ENCODE measurements at places on chromosomes 16 and 17.

GRCh38 chr17:7573324-7574080 is 5.9 kb upstream of the CD68 start:
- peak; percentile 82 for DNase-seq

GRCh38 chr17:73706858-73707257 is 62.6 kb upstream of the SDK2 start:
- no peak for DNase-seq

DNA sequence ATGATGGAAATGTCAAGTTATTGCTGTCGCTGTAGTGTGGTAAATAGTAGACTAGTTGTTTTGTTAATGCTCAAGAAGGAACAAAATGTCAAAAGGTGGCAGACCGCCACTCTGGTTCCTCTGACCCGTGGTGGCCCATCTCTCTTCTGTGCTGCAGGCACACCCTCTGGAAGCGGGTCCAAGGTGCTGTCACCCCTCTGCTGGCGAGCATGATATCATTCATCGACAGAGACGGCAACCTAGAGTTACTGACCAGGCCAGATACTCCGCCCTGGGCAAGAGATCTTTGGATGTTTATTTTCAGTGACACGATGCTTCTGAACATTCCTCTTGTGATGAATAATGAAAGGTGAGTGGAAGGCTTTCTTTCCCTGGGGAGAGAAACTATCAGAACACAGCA is 56.8 kb upstream of the ENDOV start:
- DNase-seq = no peak

GRCh38 chr16:75918109-75918508 is 191.8 kb upstream of the CPHXL start:
- DNase-seq = no peak

- DNase-seq = peak; percentile 52
Measured at GRCh38 chr16:89422905-89423630, 67.3 kb downstream of the ANKRD11 start.

GRCh38 chr16:68590201-68590994 is 51.3 kb downstream of the ZFP90 start:
- DNase-seq = peak; percentile 20

DNA sequence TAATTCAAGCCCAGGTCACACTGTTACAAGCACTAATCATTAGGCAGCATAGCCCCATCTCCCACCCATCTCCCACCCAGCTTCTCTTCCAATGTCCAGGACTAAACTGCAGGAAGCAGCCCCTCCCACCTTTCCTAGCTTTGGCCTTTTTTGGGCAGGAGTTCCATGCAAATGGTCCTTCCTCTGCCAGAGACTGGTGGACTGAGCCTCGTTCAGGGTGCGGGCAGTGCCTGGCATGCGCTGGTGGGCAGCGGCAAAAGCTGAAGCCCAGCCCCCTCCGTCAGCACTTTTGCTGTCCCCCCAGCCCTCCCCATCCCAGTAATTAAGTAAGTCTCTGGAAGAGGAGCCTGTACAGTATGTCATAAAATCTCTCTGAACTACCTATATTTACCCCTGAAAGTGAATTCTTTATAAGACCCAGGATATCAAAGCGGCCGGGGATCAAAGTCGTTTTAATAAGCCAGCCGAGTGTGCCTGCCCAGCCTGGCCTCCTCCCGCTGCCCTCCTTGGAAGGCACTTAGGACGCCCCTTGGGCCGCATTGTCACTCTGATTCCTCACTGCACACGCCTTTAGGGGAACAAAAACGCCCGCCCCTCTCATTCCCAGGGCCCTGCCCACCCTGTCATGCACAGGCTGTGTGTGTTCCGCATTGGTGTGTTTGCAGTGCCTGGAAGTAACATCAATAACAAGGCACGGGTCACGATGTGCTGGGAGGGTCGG is 109.9 kb downstream of the IRX5 start:
- no peak for DNase-seq

DNA sequence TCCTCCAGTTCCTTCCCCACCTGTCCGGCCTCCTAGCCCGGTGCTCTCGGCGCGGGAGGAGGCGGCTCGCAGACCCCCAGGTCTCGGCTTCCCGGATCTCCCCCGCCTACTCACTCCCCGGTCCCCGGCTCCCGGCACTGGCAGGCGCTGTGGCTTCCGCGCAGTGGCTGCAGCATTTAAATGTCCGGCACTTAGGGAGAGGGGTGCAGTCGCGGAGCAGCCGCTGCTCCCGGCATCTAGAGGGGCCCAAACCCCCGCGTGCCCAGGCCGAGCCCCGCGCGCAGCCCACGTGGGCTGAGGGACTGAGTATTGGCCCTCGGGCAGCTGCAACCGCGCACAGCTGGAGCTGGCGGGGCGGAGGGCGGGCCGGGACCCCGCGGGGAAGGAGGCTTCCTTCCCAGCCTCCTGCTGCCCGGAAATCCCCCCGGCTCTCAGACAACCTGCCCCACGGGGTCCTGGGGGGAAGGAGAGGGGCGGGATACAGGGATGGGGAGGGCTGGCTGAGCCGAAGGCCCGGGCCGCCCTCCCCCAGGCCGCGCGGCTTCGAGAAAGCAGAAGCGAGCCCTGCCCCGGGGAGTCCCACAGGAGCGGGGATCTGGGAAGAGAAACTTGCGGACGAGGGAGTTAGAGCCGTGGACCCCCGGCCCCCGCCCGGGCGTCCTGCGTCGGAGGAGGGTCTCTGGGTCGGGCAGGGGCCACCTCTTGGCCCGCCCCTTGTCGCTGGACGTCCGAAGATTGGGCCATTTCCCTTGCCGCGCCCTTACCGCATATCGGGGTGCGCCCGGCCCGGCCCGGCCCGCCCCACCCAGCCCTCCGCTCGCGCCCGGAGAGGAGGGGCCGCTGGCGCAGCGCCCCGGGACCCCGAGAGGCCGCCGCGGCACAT is at the start of gene MMP25:
MMP25 (plus strand) TSS at position 804 of the 883 bp plus-strand sequence. CDS start 357 bp downstream, outside the sequence.
- DNase-seq = no peak

DNA sequence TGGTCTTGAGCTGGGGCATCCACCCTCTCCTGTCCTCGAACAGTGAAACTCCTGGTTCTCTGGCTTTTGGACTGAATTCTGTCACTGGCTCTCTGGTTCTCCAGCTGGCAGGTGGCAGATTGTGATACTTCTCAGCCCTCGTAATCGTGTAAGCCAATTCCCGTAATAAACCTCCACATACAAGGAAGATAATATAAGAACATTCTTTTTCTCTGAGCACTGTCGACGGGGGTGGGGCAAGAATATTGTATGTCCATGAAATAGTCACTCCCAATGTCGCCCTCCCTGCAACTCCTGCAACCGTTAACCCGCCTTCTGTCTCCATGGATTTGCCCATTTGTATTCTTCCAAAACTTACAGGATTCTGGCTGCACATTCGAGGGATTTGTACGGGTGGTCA is 39.2 kb upstream of the RPH3AL start:
- no peak for DNase-seq
